ENCODE measurements at places on chromosomes 2 and 18.

GRCh38 chr18:49238433-49239042 lies 221.9 kb downstream of the DYM start:
- peak; percentile 27 for DNase-seq

- DNase-seq: no peak
Measured at GRCh38 chr18:49359732-49360444, 100.6 kb downstream of the DYM start.

DNA sequence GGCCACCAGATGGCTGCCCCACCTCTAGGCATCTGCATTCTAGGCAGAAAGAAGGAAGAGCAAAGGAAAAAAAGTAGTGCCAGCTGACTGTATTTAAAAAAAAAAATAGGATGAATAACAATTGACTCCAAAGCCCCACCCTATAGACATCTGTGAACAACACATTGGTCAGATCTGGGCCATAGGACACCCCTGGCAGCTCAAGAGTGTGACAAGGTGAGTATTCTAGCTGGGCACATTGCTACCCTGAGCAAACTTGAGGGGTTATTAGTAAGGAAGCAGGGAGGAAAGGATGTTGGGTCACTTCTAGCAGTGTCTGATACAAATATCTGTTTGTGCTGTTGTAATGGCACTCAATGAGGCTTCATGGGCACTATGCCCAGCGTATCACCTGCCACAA lies 58.6 kb upstream of the NPAS2 start:
- no peak for DNase-seq

GRCh38 chr2:159124441-159124911 lies 156.0 kb downstream of the TANC1 start:
- DNase-seq: peak; percentile 39

GRCh38 chr2:23498943-23499342 lies 114.0 kb downstream of the KLHL29 start:
- no peak for DNase-seq

- DNase-seq: no peak
Measured at GRCh38 chr2:42371611-42372473, 10.8 kb upstream of the COX7A2L start.

GRCh38 chr18:5195656-5196055 lies 1.4 kb downstream of the AKAIN1 start:
- DNase-seq: no peak

GRCh38 chr2:236158969-236159777 lies 9.0 kb downstream of the GBX2 start:
- DNase-seq: no peak

DNA sequence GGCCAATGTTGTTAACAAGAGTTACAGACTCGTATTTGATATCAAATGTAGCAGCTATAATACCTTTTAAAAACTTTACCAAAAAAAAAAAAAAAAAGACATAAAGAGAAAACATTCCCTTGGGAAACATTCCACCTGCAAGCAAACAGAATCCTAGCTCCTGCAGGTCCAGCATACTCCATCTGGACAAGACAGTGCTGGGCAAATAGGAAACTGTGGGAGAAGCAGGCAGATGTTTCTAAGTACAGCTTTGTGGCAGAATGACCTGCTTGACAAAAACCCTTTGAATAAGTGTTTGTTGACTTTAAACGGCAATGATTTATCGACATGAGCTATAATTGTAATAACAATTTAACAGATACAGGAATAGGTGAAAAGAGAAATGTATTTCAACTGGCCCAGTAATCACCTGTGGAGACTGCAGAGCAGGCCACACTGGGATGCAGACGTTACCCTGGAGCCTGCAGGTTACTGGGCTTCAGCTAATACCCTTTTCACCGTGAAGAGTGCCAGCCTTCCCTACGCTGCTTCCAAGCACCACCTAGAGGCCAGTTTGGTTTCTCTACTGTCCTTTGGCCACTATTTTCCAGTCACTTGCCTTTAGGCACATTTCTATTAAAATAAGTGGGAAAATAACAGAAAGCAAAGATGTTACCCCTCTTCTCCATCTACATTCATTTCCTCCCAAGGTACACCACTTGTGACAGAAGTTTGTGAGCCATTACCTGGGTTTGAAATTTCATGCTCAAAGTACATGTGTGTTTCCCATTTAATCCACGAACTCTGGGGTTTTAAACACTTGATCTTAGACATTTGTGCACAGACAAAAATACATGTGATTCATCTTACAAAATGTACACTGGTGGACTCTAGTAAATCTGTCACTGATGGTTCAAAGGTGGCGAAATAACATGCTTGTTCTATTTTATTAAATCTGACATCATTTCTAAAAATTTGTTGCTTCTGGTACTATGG lies 96.9 kb upstream of the ZNF397 start:
- peak; percentile 38 for DNase-seq

- DNase-seq: peak; percentile 90
Measured at GRCh38 chr2:70984576-70985282, 6.3 kb downstream of the ANKRD53 start.

DNA sequence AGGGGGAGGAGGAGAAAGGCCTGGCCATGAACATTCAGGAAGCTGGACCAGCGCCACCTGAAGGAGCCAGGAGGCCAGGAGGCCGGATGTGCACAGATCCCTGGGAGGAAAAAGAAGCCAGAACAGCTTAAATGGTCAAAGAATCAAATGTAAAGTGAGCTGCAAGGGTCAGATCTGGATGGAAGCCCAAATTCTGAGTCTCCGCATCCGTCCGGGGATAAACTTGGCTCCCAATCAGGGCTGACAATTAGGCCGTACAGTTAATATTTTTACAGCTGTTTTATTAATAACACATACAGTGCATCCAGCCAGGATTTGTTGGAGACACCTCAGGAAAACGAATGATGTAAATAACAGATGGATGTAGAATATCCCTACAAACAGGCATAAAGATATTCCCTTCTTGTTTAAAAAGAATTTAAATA lies 495.1 kb upstream of the TCF4 start:
- DNase-seq: no peak

DNA sequence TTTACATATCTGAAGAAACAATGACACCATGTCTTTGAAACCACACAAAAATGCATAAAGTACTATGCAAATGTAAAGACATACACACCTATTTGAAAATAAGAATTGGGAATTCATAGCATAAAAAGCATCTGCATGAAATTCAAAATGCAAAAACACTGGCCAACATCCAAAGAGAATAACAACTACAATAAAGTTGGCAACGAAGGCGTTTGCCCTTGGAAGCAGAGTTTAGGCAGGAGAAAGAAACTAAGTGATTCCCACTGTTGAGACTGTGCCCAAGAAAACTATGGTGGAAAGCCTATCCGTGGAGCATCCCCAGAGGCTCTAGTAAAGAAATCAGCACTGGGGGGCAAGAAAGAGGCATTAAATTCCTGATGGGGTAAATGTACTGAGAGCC lies 292.8 kb downstream of the RIT2 start:
- no peak for DNase-seq

DNA sequence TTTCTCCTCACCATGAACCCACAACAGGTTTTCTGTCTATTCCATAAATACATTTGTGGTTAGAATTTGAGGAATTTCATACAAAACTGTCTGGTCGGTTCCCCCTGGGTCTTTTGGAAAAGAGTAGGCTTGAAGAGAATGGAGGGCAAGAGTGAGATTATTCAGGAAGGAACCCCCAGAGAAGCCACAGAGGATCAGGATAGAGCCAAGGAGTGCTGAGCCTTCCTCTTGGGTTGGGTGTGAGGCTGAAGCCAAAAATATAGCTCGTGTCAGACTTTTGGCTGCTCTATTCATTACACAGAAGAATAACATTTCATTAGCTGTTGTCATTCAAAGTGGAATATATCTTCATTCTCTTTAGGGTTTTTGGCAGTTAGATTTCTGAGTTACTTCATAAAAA lies 45.9 kb upstream of the YES1 start:
- no peak for DNase-seq

GRCh38 chr2:75375646-75376582 lies 176.6 kb upstream of the TACR1 start:
- no peak for DNase-seq

- DNase-seq: no peak
Measured at GRCh38 chr2:169438466-169439072, 40.7 kb upstream of the BBS5 start.

GRCh38 chr2:122251158-122251557 lies 495.7 kb downstream of the TSN start:
- no peak for DNase-seq
